Left forelimb (tissue), 1 donor: ENCODE measurements at places on chromosomes 11 and 22.
A peak's percentile ranks its signal among the peaks of the same experiment; 100 is the strongest.

- no peak for DNase-seq
Measured at GRCh38 chr11:133983660-133984316, 27.0 kb upstream of the IGSF9B start.

- peak; percentile 63 for DNase-seq
Measured at GRCh38 chr11:3104961-3105790, 48.0 kb upstream of the CARS1 start.

DNA sequence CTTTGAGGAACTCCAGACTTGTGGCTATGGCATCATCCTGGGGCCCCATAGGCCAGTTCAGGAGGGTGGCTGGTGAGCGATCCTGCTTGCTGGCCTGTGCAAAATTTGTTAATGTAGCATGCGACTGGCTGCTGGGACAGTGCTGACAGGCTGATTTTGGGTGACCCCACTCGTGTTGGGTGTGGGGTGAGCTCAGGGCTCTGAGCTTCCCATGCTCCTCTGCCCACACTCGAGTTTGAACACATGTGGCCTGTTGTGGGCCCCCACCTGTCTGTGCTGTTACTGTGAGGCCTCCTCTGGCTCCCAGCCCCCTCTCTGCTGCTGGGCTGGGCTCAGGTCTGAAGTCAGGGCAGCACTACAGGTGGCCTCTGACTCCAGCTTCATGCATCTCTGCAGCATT is 64.4 kb upstream of the MYEOV start:
- peak; percentile 26 for DNase-seq

DNA sequence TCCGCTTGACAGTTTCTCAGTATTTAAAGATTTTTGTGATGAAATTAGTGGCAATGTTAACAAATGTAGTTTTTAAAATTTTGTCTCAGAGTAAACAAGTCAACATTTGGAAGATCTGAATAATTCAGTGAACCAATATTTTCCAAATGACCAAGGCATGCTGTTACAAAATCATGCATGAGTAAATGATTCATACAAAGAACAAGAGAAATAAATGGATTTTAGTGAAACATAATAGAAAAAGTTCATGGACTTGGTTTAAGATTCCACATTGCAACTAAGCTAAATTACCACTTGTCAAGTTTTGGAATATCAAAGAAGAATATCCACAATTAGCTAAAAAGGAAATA is 125.7 kb upstream of the SNX19 start:
- DNase-seq = no peak

- no peak for DNase-seq
Measured at GRCh38 chr11:5065027-5065426, 4.3 kb upstream of the OR52E1 start.

GRCh38 chr22:20646415-20646814 is 127.5 kb upstream of the SERPIND1 start:
- DNase-seq = no peak

DNA sequence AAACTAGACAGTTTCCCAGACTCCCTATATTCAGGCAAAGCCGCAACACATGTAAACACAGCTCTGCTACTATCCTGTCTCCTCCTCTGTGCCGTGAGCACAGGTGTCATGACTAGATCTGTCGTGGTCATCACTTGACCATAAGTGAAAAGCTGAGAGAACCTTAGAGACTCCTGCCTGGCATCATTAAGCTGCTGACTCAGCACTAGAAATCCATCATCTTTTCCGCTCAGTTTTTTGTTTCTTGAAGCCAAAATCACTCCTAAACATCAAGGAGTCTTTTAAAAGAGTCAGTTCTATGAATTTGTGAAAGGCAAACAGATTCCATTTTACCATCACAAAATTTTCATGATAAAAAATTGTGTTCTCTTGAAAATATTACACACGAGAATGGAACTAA is 102.5 kb upstream of the TP53AIP1 start:
- DNase-seq = no peak

DNA sequence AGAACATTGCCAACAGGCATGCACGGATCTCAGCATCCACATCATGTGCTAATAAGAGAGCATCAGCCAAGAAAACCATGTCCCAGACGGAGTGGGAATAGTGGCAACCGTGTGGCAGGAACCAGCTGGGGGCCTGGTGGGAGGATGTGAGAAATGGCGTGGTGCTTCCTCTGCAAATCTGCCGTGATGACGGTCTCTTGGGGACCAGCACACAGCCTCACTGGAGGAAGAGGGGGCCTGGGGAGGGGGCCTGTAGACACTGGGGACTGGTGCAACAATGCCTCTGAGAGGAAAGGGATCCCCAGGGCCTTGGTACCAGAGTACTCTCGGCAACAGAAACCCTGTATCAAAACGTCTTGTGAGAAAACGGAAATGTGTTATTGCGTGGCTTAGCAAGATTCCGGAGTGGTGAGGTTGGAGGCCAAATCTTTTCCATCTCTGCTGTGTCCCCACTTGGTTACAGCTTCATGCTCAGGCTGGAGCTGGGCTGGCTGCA is 154.3 kb upstream of the TBCEL start:
- no peak for DNase-seq

- no peak for DNase-seq
Measured at GRCh38 chr11:28900427-28900826, 792.2 kb downstream of the METTL15 start.

GRCh38 chr11:86726118-86726753 is 53.8 kb upstream of the ME3 start:
- no peak for DNase-seq

DNA sequence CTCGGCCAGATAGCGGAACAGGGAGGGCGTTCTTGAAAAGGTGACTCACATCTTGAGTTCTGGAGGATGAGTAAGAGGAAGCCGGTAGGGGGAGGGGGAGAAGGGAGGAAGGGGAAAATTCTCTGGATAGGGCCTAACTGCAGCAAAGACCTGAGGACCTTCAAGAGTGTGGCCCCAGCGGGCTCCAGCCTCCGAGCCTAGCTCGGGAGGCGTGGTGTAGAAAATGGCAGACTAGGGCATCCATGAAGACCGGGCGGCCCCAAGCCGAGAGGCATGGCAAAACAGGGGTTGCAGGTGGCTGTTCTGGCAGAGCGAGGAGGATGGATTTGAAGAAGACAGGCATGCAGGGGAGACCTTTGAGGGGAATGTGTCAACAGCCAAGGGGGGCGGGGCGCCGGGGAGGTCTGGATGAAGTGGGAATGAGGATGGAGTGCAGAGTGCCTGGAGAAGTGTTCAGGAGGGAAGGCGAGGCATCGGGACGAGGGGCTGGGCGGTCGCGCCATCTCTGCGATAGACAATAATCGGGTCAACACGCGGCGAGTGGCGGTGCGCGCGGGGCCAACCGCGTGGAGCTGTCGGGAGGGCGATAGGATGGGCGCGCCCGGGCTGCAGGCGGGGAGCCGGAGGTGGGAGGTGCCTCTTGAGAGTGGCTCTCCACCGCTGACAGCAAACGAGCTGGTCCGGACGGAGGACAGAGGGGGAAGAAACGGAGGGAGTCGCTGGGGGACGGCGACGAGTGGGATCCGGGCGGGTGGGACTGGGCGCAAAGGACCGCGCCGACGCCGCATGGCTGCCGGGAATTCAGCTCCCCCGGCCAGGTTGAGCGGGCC is 40.0 kb upstream of the CREB3L1 start:
- DNase-seq = peak; percentile 77

DNA sequence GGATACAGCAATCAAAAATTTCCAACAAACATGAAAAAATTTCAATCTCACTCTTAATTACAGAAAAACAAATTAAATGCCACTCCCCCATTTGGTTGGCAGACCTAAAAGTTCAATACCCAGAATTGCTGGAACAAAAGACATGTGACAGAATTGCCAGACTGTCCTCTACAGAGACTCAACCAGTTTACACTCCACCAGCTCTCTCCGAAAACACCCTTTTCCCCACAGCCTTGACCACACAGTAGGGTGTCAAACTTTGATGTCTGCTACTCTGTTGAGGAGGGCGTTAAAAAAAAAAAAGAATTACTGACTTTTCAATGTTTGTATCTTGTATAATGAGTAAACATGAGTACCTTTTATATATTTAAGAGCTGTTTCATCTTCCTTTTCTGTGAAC is 44.7 kb upstream of the YPEL1 start:
- no peak for DNase-seq

DNA sequence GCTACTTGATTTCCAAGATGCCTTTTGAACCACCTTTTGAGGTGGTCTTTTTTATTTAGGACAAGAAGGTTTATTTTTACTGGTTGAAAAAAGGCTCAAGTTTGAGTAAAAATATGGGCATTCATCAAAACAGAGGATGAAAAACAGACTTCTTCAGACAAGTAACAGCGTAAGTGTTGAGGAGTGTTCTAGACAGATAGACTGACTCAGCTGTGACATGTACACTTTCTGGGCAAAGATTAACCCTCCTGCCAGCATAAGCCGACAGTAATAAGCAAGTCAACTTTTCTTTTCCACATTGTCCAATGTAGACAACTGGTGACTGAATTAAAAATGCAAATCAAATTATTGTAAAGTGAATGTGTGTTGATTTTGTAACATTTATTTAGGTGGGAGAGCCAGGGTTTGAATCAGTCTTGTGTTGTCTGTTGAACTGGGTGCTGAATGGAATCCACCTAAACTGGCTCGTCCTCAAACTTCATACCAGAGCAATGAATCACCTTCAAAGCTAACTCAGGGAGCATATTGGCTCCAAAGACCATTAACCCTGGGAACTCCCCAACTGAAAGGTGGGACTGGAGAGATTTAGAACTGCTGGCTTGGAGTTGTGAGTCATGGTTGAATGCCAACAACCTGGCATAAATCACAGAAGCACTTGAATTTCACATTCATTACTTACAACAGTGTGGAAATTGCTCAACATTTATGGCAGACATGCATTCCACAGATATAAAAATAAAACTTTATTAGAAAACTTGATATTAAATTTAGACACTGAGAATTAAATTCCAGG is 377.0 kb downstream of the ETS1 start:
- DNase-seq = no peak

DNA sequence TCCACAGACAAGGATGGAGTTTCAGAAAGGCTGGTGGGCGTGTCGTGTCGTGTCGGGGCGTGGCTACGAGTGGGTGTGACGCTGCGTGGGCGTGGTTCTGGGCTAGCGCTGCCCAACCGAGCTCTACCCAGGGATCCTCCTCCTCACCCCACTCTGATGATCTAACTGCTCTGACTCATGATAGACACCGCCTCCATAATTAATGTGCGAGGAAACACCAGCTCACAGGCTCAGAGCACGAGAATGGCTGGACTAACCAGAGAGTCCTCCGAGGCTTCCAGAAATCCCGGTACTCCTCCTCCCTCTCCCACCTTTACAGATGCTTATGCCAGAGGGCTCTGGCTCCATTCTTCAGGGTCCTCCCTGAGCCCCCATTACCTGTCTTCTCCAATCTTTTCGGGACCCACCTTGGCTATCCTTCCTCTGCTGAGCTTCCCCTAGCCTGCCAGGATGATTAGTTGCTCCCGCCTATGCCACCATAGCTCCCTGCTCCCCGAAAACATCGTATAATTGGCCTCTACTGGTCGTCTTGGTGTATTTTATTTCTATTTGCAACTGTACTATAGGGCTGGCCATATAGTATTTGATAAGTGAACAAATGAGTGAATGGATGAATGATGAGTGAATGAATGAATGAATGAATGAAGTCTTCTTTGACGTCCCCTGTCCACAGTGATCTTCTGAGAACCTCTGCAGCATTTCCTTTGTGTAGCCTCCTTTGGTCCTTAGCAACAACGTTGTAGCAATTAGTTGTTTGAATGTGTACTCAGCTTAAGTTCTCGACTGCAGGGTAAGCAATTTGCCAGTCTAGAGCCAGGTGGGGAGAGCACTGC is 21.7 kb downstream of the TMPRSS13 start:
- peak; percentile 82 for DNase-seq

DNA sequence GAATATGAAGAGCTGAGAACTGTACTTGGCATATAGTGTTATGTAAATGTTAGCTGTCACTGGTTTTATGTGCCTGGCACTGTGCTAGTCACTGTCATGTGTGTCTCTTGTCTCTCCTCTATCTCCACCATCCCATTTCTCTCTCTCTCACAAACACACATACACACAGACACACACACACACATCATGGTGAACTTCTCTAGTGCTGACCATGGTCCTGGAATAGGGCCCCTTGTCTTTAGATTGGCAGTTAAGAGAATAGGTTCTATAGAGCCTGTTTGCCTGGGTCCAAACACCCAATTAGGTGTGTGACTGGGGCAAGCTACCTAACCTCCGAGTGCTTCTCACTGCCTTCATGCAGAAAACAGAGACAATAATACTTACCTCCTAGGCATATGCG is 109.7 kb upstream of the NARS2 start:
- no peak for DNase-seq

GRCh38 chr11:19976281-19976941 is 183.9 kb downstream of the DBX1 start:
- DNase-seq = no peak

DNA sequence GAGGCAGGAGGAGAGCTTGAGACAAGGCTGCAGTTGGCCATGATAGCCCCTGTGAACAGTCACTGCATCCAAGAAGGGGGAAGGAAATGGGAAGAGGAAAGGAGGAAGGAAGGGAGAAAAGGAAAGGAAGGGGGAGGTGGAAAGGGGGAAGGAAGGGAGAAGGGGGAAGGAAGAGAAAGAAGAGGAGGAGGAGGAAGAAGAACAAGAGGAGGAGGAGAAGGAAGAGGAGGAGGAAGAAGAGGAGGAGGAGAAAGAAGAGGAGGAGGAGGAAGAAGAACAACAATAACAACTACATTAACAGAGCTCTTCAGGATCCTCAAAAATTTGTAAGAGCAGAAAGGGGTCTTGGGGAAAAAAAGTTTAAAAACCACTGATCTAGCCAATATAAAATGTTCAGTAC is 5.2 kb downstream of the RAB6A start:
- DNase-seq = no peak

DNA sequence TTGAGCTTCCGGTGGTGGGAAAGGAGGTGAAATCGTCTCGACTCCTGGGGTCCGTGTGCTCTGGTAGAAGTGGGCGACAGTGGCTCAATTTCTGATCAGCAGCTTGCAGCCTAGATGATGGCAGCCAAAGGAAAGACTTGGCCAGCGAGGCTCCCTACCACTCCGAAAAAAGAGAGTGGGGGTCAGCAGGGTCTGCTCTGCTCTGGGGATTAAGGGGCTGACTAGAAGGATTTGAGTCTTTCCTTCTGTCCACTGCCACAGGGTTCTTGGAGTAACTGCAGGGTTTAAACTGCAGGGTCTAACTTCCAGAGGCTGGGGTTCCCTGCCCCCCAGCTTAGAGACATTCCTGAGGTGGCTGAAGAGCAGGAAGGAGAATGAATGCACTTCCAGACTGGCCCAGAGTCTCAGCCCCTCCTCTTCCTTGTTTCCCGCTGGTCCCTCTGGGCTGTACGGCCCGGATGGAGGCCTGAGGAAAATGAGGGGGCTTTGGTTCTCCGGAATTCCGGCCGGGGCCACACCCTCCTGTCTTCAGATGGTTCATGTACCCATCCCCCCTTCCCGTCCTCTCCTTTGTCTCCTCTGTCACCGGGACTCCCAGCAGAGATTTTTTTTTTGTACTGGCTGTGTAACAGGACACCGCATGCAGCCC is 907 bp downstream of the SERPINH1 start:
- DNase-seq = peak; percentile 79

- DNase-seq = no peak
Measured at GRCh38 chr11:98365190-98365589, 655.6 kb upstream of the CNTN5 start.
